Peyer's patch (tissue), 4 donors: ENCODE measurements at places on chromosomes 16 and 17. TPM values are rescaled to one million over a fixed set of nuclear protein-coding genes. Genes with fewer than 3 reads are reported as not detected.

The CFAP97D1 gene
- total RNA-seq = not detected

- no peak for DNase-seq
These were observed 77.6 kb upstream of the CACNG3 start for GRCh38 chr16:24178496-24178895.

The CLDN7 gene
- total RNA-seq = 888 TPM

DNA sequence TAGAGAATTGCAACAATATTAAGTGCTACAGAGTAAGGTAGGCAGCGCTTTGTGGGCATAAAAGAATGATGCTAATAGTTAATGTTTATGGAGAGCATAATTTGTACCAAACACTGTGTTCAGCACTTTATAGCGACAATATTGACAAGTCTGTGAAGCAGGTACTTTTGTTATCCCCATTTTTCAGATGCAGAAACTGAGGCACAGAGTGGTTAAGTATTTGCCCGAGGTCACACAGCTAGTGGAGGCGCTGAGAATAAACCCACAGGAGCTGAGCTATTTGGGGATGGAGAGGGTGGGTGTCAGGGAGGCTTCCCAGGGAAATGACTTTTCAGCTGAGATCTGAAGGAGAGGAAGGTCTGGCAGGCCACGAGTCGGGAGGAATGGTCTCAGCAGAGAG is 39.4 kb downstream of the TMEM186 start:
- DNase-seq = no peak

The CAVIN1 gene
- total RNA-seq = 35.1 TPM
